Activated CD4-positive, alpha-beta memory T cell treated with anti-CD3 and anti-CD28 coated beads, Interleukin-2, amount 10 ng/mL, durations not matched to agents 7 days and 5 days (primary cell): ENCODE measurements at places on chromosomes 6 and 20.
A peak's percentile ranks its signal among the peaks of the same experiment; 100 is the strongest.

GRCh38 chr20:15138548-15139126 lies 801.2 kb upstream of the FLRT3 start:
- no peaks in the 10 kb centered on the region for H3K27me3 ChIP-seq
- no peaks in the 10 kb centered on the region for H3K4me1 ChIP-seq
- no peak overlapping the region for H3K4me3 ChIP-seq
- no peak overlapping the region for H3K27ac ChIP-seq
- no peaks in the 10 kb centered on the region for H3K36me3 ChIP-seq

DNA sequence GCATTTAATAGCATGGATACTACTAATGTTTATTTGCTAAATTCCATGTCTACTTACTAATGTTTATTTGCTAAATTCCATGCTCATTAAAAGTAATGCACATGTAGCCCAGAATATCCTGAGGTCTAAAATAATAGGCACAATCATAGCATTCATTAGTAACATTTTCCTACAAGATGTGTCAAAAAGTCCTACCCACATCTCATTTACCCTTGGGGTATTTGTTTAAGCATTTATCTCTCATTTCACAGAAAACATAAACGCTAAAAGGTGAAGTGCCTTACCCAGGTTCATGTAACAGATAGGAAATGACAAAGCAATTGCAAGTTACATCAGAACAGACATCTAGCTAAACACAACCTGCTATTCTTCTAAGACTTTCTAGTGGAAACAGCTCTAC lies 457.1 kb downstream of the HACE1 start:
- no peaks in the 10 kb centered on the region for H3K4me1 ChIP-seq
- H3K27ac ChIP-seq, result no peak overlapping the region
- no peaks in the 10 kb centered on the region for H3K36me3 ChIP-seq
- no peaks in the 10 kb centered on the region for H3K27me3 ChIP-seq

DNA sequence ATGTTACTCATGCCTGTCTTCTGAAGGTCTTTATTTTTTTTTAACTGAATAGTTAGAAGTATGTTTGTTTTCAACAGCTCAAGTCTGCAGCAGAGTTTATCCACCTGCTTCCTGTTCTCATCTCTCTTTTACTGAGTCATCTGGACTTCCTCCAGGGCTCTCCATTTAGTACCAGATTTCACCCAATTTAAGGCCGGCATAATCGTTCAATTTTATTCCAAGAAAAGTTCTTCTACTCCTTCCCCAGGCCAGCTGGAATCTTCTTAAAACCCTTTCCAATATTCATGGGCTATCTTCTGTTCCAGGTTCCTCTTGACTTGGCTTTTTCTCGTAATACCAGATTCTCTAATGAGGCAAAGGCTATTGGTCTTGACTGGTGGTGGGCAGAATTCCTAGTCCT lies 79.0 kb upstream of the LAMA2 start:
- H3K4me1 ChIP-seq, result no peaks in the 10 kb centered on the region
- H3K36me3 ChIP-seq, result no peaks in the 10 kb centered on the region
- H3K27me3 ChIP-seq, result no peaks in the 10 kb centered on the region
- no peak overlapping the region for H3K27ac ChIP-seq

DNA sequence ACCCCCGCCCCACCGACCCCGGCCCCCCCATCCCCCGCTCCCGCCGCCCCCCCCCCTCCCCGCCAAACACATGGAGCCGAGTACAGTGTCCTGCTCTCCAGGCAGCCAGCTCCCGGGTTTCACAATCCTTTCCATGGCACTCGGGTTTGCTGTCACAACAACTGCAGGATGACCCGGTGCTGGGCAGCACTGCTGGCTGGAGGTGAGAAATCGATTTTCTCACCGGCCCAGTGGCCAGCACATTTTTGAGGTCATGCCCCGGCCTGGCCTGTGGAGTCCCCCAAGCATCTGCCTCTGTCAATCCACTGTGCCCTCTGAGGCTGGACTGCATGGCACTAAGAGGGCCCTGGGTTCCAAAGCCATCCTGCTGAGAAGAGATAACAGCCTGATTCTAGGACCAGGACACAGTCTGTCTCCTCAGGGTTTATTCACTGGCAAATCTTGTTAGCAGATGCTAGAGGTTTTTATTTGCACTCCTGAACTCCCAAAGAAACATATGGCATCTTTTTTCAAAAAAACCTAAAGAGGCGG lies 129.5 kb downstream of the NFATC2 start:
- peaks cover 93% of the 10 kb centered on the region for H3K4me1 ChIP-seq
- peak overlapping the region; percentile 85 for H3K27ac ChIP-seq
- H3K27me3 ChIP-seq, result no peaks in the 10 kb centered on the region

- no peak for DNase-seq
- peak overlapping the region; percentile 97 for H3K4me3 ChIP-seq
- H3K36me3 ChIP-seq, result peaks cover 38% of the 10 kb centered on the region
- peak overlapping the region; percentile 95 for H3K27ac ChIP-seq
- H3K27me3 ChIP-seq, result no peaks in the 10 kb centered on the region
These were observed 1.7 kb downstream of the SOD2 start for GRCh38 chr6:159691133-159691962.
